Endothelial cell of umbilical vein (primary cell): ENCODE measurements at places on chromosomes 12 and 14. TPM values are rescaled to one million over a fixed set of nuclear protein-coding genes. Genes with fewer than 3 reads are reported as not detected.

Gene LAG3
- 1.3 and 1.8 TPM in 2 replicates for polyA plus RNA-seq

Gene TESPA1
- polyA plus RNA-seq, result not detected in 2 replicates

- H3K36me3 ChIP-seq, result no peaks in the 10 kb centered on the region
- no peak overlapping the region for H3K27ac ChIP-seq
- peaks cover 29% of the 10 kb centered on the region for H3K4me1 ChIP-seq
These were observed 3.2 kb downstream of the HSPB8 start for GRCh38 chr12:119181944-119182343.

DNA sequence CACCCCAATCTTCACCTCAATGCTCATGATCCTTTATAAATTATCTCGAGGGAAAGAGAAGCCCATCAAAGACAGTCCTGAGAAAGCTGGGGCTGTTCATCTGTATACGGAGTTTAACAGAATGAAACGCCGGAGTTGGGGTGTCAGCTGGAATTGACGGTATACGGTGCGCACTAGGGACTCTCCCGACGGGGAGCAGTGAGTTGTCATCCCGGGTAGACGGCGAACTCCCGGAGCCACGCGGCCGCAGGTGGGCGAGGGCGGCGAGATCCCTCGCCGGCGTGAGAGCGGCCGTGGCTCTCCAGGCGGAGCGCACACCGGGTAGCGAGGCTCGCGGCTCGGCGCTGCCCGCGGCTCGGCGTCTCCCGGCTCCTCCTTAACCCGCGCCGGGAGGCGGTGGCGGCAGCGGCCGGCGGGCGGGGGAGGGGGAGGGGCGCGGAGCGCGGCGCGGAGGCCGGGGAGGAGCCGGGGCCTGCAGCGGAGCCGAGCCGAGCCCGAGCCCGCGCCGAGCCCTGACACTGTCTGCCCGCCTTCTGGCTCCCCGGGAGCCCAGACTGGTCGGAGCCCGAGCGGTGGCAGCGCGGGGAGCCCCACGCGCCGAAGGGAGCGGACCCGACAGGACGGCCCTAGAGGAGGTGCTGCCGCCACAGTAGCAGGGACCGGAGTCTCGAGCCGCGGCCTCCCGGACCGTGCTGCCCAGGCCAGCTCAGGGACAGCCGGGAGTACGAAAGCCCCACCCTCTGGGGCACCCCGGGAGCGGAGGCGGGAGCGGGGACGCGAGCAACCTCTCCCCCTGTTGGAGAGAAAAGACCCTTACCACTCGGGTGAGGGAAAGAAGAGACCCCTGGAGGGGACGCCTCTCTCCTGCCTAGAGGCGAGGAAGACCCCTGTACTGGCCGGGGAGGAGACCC lies at the start of gene FOXJ2:
TSS of gene FOXJ2 (plus strand) at position 475 of the 911 bp plus-strand sequence. CDS start 7,117 bp downstream, outside the sequence.
- H3K27ac ChIP-seq, result peak within 1 kb of the TSS; percentile 90
- no peaks in the 10 kb centered on the region for H3K27me3 ChIP-seq
- H3K36me3 ChIP-seq, result no peaks in the 10 kb centered on the region
- DNase-seq, result peak; percentile 80
- peaks cover 33% of the 10 kb centered on the region for H3K4me1 ChIP-seq

DNA sequence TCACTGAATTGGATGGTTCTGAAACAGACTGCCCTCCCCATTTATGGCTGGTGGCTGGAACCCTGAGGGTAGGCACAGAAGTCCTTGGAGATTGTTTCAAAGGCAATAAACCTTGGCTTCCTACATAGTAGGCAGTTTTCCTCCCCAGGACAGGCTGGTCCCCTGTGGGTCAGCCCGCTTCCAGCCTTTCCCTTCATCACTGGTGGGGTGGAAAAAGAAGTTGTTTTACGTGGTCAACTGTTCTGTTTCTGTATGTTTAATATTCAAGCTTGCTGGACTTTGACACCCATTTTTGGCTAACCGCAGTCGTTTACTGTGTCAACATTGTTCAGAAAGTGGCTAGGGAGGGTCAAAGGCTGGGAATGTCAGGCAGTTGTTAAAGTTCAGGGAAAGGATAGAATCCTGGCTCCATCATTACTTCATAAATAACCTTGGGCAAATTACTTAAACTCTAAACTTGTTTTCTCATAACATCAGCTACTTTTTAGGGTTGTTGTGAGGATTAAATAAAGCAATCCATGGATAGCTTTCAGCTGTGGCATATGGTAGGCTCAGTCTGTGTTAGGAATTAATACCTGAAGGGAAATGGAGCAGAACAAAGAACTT lies 2.4 kb downstream of the KLHDC2 start:
- no peaks in the 10 kb centered on the region for H3K27me3 ChIP-seq
- H3K36me3 ChIP-seq, result no peaks in the 10 kb centered on the region
- DNase-seq, result no peak
- H3K4me3 ChIP-seq, result no peak overlapping the region
- H3K27ac ChIP-seq, result no peak overlapping the region

Gene KRT86
- polyA plus RNA-seq, result not detected in 2 replicates

- H3K4me1 ChIP-seq, result no peaks in the 10 kb centered on the region
- H3K27ac ChIP-seq, result no peak overlapping the region
- H3K27me3 ChIP-seq, result no peaks in the 10 kb centered on the region
- no peak overlapping the region for H3K4me3 ChIP-seq
These were observed 32.2 kb downstream of the SLC25A21 start for GRCh38 chr14:37140176-37140575.

GRCh38 chr14:23406244-23406643 lies 1.8 kb downstream of the MYH6 start:
- no peaks in the 10 kb centered on the region for H3K4me1 ChIP-seq
- H3K4me3 ChIP-seq, result no peak overlapping the region
- H3K27me3 ChIP-seq, result no peaks in the 10 kb centered on the region

Gene CARMIL3
- polyA plus RNA-seq, result 0.03 and 0.08 TPM in 2 replicates

- no peaks in the 10 kb centered on the region for H3K36me3 ChIP-seq
- no peak for DNase-seq
- no peaks in the 10 kb centered on the region for H3K27me3 ChIP-seq
- peaks cover 48% of the 10 kb centered on the region for H3K4me1 ChIP-seq
These were observed 43.5 kb downstream of the BCAT1 start for GRCh38 chr12:24905431-24905830.

GRCh38 chr14:57085801-57086200 lies 182.9 kb downstream of the EXOC5 start:
- H3K4me3 ChIP-seq, result no peak overlapping the region
- DNase-seq, result no peak
- no peaks in the 10 kb centered on the region for H3K27me3 ChIP-seq
- no peaks in the 10 kb centered on the region for H3K4me1 ChIP-seq
- no peak overlapping the region for H3K27ac ChIP-seq
- no peaks in the 10 kb centered on the region for H3K36me3 ChIP-seq

DNA sequence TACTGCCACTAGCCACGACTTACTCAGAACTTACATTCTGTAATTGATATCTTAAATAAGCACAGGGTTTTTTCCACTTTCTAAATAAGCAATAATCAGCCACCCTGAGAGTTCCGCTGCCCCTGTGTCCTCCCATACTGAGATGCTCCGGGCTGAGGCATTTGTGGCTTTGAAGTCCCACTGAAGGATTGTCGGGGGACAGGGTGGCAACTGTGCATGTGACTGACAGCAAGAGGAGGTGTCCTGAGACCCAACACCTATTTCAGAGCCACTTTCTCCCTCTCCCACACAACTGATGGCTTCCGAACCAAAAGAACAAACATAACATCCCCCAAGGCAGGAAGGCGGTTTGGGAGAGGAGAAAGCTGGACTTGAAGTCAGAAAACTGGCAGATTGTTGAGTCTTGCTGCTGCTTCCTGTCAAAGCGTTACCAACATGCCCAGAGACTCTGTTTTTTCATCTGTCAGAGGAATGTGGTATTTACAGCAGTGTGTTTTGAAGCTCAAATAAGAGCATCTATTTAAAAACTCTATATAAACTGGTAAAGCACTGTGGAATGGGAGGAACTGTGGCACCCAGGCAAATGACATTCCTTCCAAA lies 157.9 kb upstream of the FKBP4 start:
- no peaks in the 10 kb centered on the region for H3K36me3 ChIP-seq
- peaks cover 17% of the 10 kb centered on the region for H3K4me1 ChIP-seq
- no peak overlapping the region for H3K27ac ChIP-seq
- no peaks in the 10 kb centered on the region for H3K27me3 ChIP-seq
- no peak overlapping the region for H3K4me3 ChIP-seq

- H3K4me3 ChIP-seq, result no peak overlapping the region
- no peaks in the 10 kb centered on the region for H3K27me3 ChIP-seq
- no peaks in the 10 kb centered on the region for H3K36me3 ChIP-seq
- no peak overlapping the region for H3K27ac ChIP-seq
These were observed 192.3 kb downstream of the DPF3 start for GRCh38 chr14:72701605-72702004.

- peaks cover 20% of the 10 kb centered on the region for H3K36me3 ChIP-seq
- H3K4me1 ChIP-seq, result peaks cover 9% of the 10 kb centered on the region
- H3K27ac ChIP-seq, result peak overlapping the region; percentile 47
- no peaks in the 10 kb centered on the region for H3K27me3 ChIP-seq
These were observed 636 bp downstream of the GOLGA3 start for GRCh38 chr12:132827763-132828703.

DNA sequence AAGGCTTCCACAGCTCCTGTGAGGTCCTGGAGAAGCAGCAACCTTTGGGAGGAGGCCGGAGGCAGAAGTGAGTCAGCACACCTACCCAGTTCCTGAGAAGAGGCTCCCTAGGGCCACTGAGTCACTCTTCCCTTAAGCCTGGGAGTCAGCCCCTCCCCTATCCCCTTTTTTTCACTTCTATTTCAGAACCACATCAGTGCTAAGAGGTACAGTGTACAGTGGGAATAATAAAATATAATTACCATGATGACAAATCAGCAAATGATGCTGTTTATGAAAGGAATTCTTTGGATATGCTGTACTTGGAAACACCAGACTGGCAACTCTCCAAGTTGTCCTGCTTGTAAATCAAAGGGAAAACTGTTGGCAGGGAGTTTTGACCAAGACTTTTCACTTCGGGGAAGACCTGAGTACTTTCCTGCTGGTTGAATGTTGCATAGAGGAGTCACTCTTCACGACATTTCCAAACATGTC lies 7.8 kb upstream of the TBPL2 start:
- H3K27ac ChIP-seq, result peak overlapping the region; percentile 76
- H3K4me1 ChIP-seq, result peaks cover 51% of the 10 kb centered on the region
- DNase-seq, result peak; percentile 96
- no peaks in the 10 kb centered on the region for H3K27me3 ChIP-seq
- H3K4me3 ChIP-seq, result no peak overlapping the region
- no peaks in the 10 kb centered on the region for H3K36me3 ChIP-seq

DNA sequence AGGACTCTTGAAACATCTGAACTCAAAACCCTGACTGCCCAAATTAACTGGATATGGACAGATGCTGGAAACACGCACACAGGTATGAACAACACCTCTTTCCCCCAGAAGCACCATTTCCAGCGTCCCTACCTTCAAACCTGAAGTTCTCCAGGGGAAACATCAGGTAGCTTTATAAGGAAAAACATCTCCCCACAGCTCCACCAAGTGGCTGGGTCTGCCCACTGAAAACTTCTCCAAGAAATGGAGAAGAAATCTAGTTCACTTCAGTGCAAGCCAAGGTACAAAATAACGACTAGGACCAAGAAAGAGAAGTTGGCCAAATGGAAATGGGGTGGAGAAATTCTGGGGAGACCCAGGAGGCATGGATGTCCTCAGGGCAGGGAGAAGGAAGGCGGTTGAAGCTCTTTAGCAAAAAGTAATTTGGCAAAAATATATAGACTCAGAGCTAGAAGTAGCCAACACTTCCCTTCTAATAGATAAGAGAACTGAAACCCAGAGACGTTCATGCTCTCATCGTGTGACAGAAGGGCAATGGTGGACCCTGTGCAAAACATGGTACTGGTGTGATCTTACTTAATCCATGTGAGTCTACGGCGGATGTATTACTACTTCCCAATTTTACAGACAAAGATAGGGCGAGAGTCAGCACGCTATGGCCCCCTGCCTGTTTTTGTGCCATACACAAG lies 10.5 kb upstream of the NUAK1 start:
- H3K27me3 ChIP-seq, result no peaks in the 10 kb centered on the region
- no peaks in the 10 kb centered on the region for H3K36me3 ChIP-seq
- H3K27ac ChIP-seq, result no peak overlapping the region
- DNase-seq, result peak; percentile 59

- peak; percentile 84 for DNase-seq
- H3K4me3 ChIP-seq, result no peak overlapping the region
- H3K27me3 ChIP-seq, result no peaks in the 10 kb centered on the region
- H3K36me3 ChIP-seq, result no peaks in the 10 kb centered on the region
These were observed 18.9 kb upstream of the POC1B start for GRCh38 chr12:89544681-89545184.

DNA sequence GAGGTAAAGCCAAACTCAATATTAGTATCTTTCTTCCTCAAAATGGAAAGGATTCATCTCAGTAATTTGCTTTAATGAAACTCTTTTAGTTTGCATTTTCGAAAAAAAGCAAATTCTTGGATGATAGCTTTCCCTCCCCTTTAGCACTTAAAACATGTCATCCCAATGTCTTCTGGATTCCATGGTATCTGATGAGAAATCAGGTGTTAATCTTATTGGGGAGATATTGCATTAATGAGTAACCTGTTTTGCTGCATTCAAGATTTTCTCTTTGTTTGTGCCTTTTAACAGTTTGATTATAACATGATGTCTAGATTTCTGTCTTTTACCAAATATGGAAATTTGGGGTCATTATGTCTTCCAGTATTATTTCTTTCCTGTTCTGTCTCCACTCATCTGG lies 405.1 kb upstream of the FOXG1 start:
- DNase-seq, result no peak
- no peaks in the 10 kb centered on the region for H3K36me3 ChIP-seq
- no peak overlapping the region for H3K27ac ChIP-seq
- no peaks in the 10 kb centered on the region for H3K4me1 ChIP-seq
- no peak overlapping the region for H3K4me3 ChIP-seq

- no peak overlapping the region for H3K27ac ChIP-seq
- no peak for DNase-seq
- H3K4me1 ChIP-seq, result peaks cover 9% of the 10 kb centered on the region
These were observed 12.5 kb downstream of the SGPP1 start for GRCh38 chr14:63715360-63715759.
